Esophagus mucosa (tissue), 1 donor: ENCODE measurements at places on chromosomes 4 and X. TPM values are rescaled to one million over a fixed set of nuclear protein-coding genes. Genes with fewer than 3 reads are reported as not detected.

- no peak for ATAC-seq
These were observed 167.8 kb upstream of the NAP1L5 start for GRCh38 chr4:88865466-88865865.

- no peak for ATAC-seq
These were observed 1.3 kb upstream of the FAT1 start for GRCh38 chr4:186724864-186725468.

GRCh38 chrX:31130457-31131220 lies 58.8 kb upstream of the FTHL17 start:
- ATAC-seq: no peak

DNA sequence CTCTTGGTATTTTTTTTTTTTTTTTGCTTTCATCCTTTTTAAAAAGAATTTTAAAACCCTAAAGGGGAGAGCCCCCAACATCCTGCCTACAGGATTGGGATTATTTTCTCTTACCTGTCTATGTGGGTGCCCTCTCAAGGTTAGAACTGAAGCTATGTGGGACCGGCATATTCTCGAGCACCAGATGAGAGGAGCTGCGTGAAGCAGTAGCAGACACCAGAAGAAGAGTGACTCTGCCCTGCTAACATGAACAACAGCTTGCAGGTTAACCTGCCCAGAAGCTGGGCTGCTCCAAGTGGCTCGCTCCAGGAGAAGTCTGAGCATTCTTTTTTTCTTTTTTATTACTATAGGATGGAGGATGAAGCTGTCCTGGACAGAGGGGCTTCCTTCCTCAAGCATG lies 102.6 kb upstream of the SLC4A4 start:
- ATAC-seq: no peak

- ATAC-seq: no peak
These were observed 791.6 kb downstream of the TRIML1 start for GRCh38 chr4:188930822-188931221.

DNA sequence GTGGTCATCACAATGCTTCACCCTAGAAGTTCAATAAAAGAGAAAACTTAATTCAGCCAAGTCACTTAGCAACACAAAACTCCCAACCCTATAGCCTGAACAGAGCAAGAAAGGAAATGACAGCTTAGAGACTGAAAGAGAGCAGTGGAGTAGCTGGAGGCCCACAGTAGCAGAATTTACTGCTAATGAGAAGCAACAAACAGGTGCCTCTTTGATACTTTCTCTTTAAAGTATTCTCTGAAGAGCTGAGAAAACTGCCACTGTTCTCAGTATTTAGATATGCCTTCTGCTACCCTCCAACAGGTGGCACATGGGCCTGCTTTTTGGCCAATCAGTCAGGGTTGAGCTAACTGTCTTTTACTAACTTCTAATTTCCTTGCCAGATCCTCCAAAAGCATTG lies 240.0 kb downstream of the GPC3 start:
- no peak for ATAC-seq

DNA sequence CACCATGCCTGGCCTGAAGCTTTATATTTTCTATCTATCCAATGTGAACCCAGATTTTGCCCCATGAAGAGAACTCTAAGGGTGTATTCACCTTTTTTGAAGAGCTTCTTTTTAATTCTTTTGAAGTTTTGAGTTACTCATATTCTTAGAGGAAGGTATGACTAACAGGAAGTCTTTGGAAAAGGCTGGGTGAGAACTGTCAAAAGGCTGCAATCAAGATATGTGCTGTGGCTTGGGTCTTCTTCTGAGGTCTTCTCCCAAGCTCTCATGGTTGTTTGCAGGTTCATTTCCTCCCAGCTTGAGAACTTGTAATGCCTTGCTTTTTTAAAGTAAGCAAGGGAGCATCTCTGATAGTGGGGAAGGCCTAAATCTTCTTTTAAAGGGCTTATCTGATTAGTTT lies 3.1 kb upstream of the C4orf17 start:
- peak; percentile 39 for ATAC-seq

DNA sequence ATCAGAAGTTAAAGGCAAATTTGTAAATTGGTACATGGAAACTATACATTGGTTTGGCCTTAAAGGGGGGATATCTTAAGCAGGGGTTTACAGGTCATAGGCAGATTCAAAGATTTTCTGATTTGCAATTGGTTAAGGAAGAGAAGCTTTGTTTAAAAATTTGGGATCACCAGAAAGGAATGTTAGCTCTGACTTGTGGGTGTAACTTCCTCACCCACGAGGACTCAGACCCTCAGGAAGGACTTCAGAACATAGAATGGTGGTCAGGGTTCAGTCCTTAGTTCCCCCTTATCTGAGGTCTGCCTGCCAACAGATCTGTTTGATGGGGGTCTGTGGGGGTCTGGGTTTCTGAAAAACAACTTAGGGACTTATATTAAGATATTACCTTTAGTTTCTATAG lies 427.4 kb upstream of the DIPK2B start:
- ATAC-seq: no peak

- ATAC-seq: no peak
These were observed 190.7 kb downstream of the RPA4 start for GRCh38 chrX:97074400-97074799.

DNA sequence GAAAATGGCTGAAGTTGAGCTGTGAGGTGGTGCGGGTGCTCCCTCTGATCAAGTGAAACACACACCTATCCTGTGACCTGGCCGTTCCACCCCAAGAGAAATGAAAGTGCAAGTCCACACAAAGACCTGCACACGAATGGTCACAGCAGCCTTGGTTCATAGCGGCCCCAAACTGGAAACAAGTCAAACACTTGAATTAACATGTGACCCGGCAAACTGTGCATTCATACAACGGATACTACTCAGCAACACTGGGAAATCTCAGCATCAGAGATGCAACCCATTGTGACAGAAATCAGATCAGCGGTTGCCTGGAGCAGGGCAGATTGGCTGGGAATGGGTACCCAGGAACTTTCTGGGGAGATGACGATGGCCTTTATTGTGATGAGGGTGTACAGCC lies 7.6 kb downstream of the G6PD start:
- no peak for ATAC-seq

MAGEA12 gene
- not detected for total RNA-seq

POLN gene
- 1.1 TPM for total RNA-seq

GRCh38 chr4:82069883-82070638 lies 303.7 kb downstream of the HNRNPD start:
- ATAC-seq: no peak

LIMCH1 gene
- total RNA-seq: 15.5 TPM

GRCh38 chr4:112876316-112876715 lies 173.1 kb upstream of the ANK2 start:
- no peak for ATAC-seq

DNA sequence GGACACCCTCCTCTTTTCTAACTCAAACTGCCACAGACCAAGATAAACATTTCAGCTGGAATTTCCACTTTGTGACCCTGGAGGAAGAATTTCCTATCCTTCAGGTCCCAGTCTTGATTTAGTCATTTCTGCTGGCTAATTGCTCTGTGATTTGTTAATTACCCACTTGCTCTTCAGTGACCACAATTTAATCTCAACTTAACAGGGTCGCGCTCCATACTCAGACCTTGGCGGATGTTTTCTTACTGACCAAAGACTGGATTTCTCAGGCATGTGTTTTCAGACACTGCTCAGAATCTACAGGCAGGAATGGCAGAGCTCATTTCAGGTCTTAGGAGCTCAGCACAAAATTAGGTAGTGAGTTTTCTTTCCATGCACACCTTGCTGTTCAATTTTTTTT lies 188.9 kb downstream of the ASMT start:
- no peak for ATAC-seq

DNA sequence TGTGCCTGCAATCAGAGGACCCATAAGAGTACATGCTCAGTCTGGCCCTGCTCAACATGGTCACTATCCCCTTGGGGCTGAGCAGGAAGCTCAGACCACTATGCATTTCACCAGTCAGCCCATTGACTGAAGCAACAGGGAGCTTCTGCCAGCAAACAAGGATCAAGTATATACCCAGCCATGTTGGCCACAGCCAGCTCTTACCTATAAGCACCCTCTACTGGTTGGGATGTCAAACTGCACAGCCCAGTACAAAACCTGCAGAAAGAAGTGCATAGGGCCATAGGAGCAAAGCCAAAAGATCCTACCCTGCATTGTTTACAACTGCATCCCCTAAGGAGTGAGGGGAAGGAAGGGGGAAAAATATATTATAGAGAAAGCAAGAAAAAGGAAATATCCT lies 214.4 kb upstream of the CPEB2 start:
- peak; percentile 75 for ATAC-seq

DNA sequence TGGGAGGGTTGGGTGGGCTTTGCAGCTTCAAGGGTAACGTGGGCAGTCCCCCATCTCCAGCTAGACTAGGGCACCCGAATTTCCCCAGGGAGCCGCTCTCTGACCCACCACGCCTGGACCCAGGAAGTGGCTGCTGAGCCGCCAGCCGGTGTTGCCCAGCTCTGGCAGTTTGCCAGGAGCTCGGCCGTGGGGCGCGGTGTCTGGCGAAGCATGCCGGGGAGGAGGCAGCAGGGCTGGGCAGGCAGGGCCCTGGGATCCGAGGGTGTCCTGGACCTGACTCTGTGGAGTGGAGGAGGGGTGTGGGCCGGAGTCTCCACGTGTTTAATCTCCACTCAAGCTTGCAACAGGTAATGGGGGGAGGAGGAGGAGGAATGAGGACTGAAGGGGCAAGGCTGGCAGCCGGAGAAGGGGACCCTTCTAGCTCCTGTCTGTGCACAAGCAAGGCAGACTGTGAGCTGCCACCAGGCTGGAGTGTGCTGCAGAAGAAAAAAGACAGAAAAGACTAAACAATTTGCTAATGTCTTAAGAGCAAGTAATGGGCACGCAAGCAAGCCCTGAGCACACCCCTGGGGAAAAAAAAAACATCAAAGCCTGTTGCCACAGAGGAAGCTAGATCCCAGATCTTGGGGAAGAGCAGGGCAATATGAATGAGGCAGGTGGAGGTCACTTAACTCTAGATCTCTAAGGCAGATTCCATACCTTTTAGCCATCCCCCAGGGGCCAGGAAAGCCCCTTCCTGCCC lies 2.4 kb downstream of the LONRF3 start:
- ATAC-seq: peak; percentile 39

DNA sequence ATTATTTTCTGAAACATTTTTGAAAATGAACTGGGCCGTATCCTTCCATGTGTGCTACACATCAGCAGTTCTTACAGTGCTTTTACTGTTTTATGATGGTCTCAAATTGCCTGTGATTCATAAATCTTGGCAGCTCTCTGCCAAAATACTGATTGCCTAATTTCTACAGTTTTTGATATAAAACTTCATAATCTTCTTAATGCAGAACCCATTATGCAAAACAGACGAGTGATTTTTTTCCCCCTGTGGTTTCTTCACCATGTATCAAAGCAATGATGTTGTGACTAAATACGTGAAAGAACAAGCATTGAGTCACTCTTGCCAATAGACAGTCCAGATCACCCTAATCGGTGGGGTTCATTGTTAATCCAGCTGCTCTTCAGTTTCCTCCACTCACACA lies 156.4 kb upstream of the WDR1 start:
- ATAC-seq: no peak

DNA sequence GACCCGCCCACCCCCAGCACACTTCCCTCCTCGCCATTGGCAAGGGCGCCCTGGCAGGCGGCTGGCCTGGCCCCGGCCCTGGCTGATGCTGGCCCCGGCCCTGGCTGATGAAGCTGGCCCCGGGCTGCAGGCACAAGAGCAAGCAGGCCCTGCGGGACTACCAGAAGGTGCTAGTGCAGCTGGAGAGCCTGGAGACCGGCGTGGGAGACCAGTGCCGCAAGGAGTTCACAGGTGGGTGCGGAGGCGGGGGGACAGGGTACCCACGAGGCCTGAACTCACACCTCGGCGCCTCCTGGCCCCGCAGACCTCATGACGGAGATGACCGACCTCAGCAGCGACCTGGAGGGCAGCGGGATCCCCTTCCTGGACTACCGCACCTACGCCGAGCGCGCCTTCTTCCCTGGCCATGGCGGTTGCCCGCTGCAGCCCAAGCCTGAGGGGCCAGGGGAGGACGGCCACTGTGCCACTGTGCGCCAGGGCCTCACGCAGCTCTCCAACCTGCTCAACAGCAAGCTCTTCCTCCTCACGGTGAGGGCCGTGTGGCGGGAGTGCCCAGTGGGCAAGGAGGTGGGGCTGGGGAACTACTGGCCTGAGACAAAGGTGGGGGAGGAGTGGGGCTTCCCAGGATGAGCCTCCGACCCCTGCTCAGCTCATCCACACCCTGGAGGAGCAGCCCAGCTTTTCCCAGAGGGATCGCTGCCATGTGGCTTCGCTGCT lies 6.1 kb upstream of the SRPK3 start:
- no peak for ATAC-seq

PLS3 gene
- total RNA-seq: 145 TPM

DNA sequence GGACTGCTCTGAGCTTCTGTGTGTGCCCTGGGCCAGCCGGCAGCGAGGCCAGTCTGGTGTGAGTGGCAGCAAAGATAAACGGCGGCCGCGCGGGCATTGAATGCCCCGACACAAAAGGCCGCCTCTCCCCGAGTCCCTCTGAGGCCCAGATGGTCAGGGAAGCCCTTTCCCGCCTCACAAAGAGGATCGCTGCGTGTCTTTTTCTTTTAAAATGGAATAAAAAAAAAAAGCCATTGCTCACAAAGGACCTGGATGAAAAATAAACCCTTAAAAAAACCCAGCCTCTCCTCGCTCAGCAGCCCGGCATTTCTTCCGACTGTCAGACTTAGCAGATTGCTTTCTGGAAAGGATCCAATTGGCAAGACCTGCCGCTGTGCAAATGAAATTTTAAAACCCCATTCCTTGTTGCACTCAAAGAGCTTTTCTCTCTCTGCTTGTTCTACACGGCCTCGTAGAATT lies 578.7 kb downstream of the BCOR start:
- ATAC-seq: peak; percentile 21

DNA sequence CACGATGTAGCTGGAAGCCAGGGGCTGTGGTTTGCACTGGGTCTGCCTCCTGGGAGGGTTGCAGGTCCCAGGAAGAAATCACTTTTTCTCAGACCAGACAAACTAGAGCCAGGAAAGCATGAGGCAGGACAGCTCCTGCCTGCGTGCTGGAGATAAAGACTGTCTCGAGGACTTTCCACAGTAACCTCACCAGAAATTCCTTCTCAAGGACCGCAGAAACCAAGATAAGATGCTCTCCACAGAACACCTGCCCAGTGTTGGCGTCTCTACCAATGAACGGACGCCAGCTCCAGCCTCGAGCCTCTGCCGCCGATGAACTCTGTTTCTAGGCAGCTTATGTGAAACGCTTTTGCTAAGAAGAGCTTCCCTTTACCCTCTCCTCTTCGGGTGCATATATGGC lies 76.9 kb upstream of the AFAP1 start:
- no peak for ATAC-seq

TNIP2 gene
- total RNA-seq: 25.1 TPM

- no peak for ATAC-seq
These were observed 319.1 kb downstream of the PCDH19 start for GRCh38 chrX:100090931-100091330.

DNA sequence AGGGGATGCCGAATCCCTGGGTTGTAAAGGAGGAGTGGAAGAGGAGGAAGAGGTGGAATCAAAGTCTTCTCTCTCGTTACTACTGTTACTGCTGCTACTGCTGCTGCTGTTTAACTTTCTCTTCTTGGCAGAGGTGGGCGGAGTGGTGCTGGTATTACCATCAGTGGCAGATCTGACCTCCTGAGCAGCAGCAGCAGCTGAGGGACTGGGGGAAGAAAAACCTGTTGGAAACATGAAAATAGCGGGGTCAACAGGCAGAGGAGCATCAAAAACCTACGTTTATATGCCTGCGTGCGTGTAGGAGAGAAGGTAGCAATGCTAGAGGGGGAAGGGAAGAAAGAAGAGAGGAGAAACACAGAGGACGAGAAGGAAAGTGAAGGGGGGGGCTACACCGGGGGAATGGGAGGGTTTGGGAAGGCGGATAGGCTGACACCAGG lies 339 bp downstream of the CUL4B start:
- ATAC-seq: peak; percentile 6

FGFR3 gene
- total RNA-seq: 150 TPM
